ENCODE measurements at places on chromosomes 16 and 17. TPM values are rescaled to one million over a fixed set of nuclear protein-coding genes. Genes with fewer than 3 reads are reported as not detected.

Gene VAT1
- total RNA-seq = 16.6 TPM

- peaks cover 11% of the 10 kb centered on the region for H3K27me3 ChIP-seq
- H3K27ac ChIP-seq = no peak overlapping the region
- H3K4me1 ChIP-seq = no peaks in the 10 kb centered on the region
- DNase-seq = no peak
- no peak overlapping the region for H3K4me3 ChIP-seq
These were observed 10.8 kb downstream of the TBC1D26 start for GRCh38 chr17:15742921-15743320.

Gene GPR139
- total RNA-seq = not detected

Gene IST1
- total RNA-seq = 229 TPM

GRCh38 chr16:89283449-89283848 is 65.9 kb downstream of the ZNF778 start:
- no peak for DNase-seq
- H3K27ac ChIP-seq = no peak overlapping the region
- peaks cover 29% of the 10 kb centered on the region for H3K36me3 ChIP-seq
- no peaks in the 10 kb centered on the region for H3K4me1 ChIP-seq

Gene ST6GALNAC1
- total RNA-seq = 4.0 TPM

GRCh38 chr17:27384261-27384701 is 72.0 kb upstream of the KSR1 start:
- no peak overlapping the region for H3K4me3 ChIP-seq
- H3K36me3 ChIP-seq = no peaks in the 10 kb centered on the region
- H3K27ac ChIP-seq = no peak overlapping the region
- H3K4me1 ChIP-seq = peaks cover 11% of the 10 kb centered on the region
- H3K27me3 ChIP-seq = peaks cover 9% of the 10 kb centered on the region

DNA sequence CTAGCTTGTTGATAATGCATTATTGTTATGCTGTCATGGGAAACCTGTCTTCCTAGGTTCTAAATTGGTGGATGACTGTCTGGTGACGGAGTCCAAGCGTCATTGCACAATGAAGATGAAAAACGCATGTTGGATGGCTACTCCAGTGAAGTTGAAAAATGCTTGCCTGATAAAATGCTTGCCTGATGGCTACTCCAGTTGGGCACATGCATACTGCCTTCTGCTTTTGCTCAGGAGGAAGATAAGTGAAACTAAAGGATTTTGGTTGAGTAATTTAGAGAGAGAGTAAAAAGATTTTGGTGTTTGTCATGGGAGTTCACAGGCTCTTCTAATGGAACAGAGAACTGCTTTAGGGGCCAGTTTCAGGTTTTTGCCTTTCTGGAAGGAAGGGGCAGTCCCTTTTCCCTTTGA is 118.6 kb downstream of the PRKCA start:
- no peaks in the 10 kb centered on the region for H3K27me3 ChIP-seq
- no peak for DNase-seq
- no peak overlapping the region for H3K4me3 ChIP-seq
- H3K4me1 ChIP-seq = peaks cover 56% of the 10 kb centered on the region
- H3K27ac ChIP-seq = no peak overlapping the region

Gene KRTAP3-1
- not detected for total RNA-seq

Gene MRPL58
- 49.6 TPM for total RNA-seq

Gene HOXB8
- total RNA-seq = not detected

DNA sequence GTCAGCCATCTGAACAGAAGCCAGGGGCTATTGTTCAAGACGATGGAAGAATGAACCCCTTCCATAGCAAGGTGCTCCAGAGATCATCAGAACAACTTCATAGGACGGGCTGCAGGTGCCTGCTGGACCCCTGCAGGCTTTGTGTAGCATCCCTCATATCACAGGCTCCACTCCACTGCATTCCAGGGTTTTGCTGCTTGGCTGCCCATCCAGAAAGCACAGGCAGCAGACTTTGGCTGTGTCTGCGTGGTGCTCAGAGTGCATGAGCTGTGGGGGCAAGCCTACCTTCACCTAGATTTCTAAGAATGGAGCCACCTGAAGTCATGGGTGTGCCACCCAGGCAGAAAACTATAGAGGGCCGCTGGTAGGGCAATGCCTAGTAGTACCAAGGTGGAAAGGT is 93.9 kb upstream of the NLRP1 start:
- H3K36me3 ChIP-seq = no peaks in the 10 kb centered on the region
- DNase-seq = no peak
- H3K4me3 ChIP-seq = no peak overlapping the region
- H3K27ac ChIP-seq = no peak overlapping the region
- peaks cover 33% of the 10 kb centered on the region for H3K27me3 ChIP-seq

- peaks cover 68% of the 10 kb centered on the region for H3K4me1 ChIP-seq
- H3K27ac ChIP-seq = peak overlapping the region; percentile 69
- H3K36me3 ChIP-seq = peaks cover 26% of the 10 kb centered on the region
- DNase-seq = peak; percentile 66
- no peak overlapping the region for H3K4me3 ChIP-seq
These were observed 20.5 kb downstream of the GRB7 start for GRCh38 chr17:39757931-39758873.

- DNase-seq = no peak
- H3K4me3 ChIP-seq = no peak overlapping the region
- no peaks in the 10 kb centered on the region for H3K27me3 ChIP-seq
- no peak overlapping the region for H3K27ac ChIP-seq
- H3K36me3 ChIP-seq = no peaks in the 10 kb centered on the region
These were observed 100.2 kb downstream of the CMIP start for GRCh38 chr16:81544700-81545271.

DNA sequence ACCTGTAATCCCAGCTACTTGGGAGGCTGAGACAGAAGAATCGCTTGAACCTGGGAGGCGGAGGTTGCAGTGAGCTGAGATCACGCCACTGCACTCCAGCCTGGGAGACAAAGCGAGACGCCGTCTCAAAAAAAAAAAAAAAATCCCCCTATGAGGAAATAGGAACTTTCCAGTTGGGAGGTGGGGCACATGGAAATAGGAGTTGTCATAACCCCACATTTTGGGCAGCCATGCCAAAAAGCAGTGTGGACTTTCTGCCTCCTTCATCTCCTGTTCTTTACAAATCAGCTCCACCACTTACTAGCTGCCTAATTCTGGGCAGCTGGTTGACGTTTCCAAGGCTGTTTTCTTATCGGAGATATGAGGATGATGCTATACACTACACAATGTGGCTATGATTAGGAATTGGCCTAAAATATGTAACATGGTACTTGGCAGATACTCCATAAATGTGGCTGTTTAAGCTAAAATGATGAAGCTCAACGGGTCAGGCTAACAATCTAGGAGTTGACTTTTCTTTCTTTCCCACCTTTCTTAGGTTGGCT is 21.5 kb upstream of the CCL5 start:
- H3K4me3 ChIP-seq = no peak overlapping the region
- peak overlapping the region; percentile 85 for H3K27ac ChIP-seq
- H3K4me1 ChIP-seq = peaks cover 52% of the 10 kb centered on the region
- peaks cover 6% of the 10 kb centered on the region for H3K36me3 ChIP-seq

GRCh38 chr17:427327-427726 is 74.7 kb upstream of the RPH3AL start:
- no peak overlapping the region for H3K27ac ChIP-seq
- no peak for DNase-seq
- H3K4me3 ChIP-seq = no peak overlapping the region
- H3K27me3 ChIP-seq = no peaks in the 10 kb centered on the region
- no peaks in the 10 kb centered on the region for H3K4me1 ChIP-seq

GRCh38 chr16:11734025-11734652 is 8.5 kb downstream of the TXNDC11 start:
- no peak for DNase-seq
- no peaks in the 10 kb centered on the region for H3K27me3 ChIP-seq
- peak overlapping the region; percentile 10 for H3K4me3 ChIP-seq
- peak overlapping the region; percentile 37 for H3K27ac ChIP-seq

DNA sequence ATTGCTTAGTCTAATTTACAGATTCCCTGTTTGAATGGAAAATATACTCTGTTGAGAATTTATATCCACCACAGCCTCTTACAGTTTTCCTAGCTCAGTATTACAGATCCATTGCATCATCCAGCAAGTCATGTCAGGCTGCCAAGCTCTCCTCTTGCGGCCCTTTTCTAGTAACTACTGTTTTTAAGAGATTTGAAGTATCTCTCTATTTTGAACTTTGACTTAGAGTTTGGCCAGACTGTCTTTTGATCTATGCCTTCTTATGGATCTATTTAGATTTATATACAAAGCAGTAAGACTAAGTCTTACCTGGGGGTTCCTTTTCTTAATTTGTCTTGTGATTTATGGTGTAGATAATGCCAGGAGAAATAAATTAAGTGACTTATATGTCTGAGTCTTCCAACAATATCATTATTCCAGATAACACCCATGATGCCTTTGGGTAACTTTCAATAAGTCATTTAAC is 53.1 kb upstream of the ABCC11 start:
- H3K4me1 ChIP-seq = peaks cover 2% of the 10 kb centered on the region
- DNase-seq = no peak
- peaks cover 50% of the 10 kb centered on the region for H3K36me3 ChIP-seq
- no peak overlapping the region for H3K4me3 ChIP-seq
- peak overlapping the region; percentile 29 for H3K27ac ChIP-seq
- H3K27me3 ChIP-seq = no peaks in the 10 kb centered on the region

DNA sequence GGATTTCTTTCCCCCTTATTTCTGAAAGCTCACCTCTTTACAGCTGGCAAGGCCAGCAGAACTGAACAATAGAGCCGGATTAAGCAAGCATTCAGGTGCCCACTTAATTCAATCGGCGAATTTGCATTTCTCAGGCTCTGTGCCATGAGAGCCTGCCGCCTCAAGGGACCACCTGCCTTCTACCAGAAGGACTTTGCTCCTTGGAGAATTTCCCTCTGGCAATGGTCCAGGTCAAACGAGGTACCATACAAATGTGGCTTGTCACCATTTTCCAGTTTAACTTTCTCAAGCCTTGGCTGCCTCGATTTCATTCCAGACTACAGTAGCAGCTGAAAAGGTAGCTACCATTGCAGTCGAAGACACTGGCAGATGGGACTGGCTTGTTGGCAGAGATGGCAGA is 534.0 kb downstream of the MAF start:
- no peak overlapping the region for H3K27ac ChIP-seq
- no peak for DNase-seq
- no peaks in the 10 kb centered on the region for H3K36me3 ChIP-seq
- peaks cover 2% of the 10 kb centered on the region for H3K27me3 ChIP-seq

GRCh38 chr16:67399749-67400704 is 6.7 kb upstream of the TPPP3 start:
- no peak overlapping the region for H3K4me3 ChIP-seq
- H3K27me3 ChIP-seq = peaks cover 20% of the 10 kb centered on the region
- H3K27ac ChIP-seq = no peak overlapping the region
- no peak for DNase-seq

DNA sequence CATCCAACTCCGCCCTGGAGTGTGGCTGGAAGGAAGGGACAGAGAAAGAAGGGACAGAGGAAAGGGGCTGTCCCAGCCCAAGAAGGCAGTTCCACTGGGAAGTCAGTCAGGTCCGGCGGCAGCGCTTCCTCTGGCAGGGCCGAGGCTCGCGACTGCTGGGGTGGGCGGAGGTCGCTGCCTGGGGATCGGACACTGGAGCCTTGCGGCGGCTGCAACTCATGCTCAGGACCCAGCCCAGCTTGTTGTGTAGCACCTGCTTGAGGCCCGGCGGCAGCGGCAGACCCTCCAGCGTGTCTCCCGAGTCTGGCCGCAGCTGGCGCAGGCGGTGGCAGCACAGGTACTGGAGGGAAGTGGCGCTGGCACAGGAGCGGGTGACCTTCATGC is 4.0 kb upstream of the MRPS34 start:
- H3K27me3 ChIP-seq = no peaks in the 10 kb centered on the region
- no peak overlapping the region for H3K4me3 ChIP-seq
- peaks cover 20% of the 10 kb centered on the region for H3K4me1 ChIP-seq
- H3K27ac ChIP-seq = no peak overlapping the region
- DNase-seq = no peak
- H3K36me3 ChIP-seq = peaks cover 10% of the 10 kb centered on the region

- H3K4me1 ChIP-seq = peaks cover 47% of the 10 kb centered on the region
- DNase-seq = peak; percentile 28
- peak overlapping the region; percentile 99 for H3K27ac ChIP-seq
- no peaks in the 10 kb centered on the region for H3K27me3 ChIP-seq
- peaks cover 34% of the 10 kb centered on the region for H3K36me3 ChIP-seq
- H3K4me3 ChIP-seq = peak overlapping the region; percentile 87
These were observed 1.9 kb upstream of the MLLT6 start for GRCh38 chr17:38702916-38703741.

- peak; percentile 48 for DNase-seq
- H3K4me1 ChIP-seq = no peaks in the 10 kb centered on the region
- no peak overlapping the region for H3K27ac ChIP-seq
- H3K27me3 ChIP-seq = peaks cover 11% of the 10 kb centered on the region
These were observed 58.3 kb downstream of the SPACA3 start for GRCh38 chr17:33049781-33050414.

DNA sequence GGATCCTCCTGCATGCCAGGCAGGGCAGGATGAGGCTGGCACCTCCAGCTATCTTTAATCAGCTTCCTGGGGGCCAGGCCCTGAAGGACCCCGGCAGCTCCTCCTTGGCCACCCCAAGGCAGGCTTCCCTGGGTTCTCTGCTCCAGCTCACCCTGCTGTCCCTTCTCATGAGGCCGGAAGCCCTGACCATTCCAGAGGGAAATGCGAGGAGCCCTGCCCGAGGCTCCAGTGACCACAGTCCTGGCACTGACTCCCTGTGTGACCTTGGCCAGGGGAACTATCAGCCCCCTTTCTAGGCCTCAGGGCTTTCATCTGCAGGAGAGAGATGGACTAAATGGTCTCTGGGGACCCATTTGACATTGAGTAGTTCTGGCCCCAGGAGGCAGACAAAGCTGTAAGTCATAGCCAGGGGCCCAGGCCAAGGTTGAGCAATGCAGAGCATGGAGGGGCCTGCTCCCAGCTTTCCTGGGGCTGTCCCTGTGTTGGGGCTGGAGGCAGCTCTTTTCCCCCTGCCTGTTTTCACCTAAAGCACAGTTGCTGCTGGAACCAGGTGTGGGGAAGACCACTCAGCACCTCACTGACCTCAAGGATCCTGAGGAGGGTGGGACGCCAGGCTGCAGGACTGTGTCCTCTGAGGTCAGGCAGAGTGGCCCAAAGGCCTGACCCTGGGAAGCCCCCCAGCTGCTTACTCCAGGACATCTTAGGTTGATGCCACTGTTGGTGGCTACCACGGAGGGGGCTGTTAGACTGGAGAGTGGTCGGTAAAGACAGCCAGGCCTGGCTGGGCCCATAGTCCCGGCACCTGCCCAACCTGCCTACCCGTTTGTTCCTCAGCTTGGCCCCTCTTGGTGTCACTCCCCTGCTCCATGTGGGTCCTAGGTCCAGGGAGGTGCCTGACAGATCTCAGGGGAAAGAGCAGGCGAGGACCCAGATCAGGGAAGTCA is 8.1 kb downstream of the KCNH6 start:
- DNase-seq = no peak
- H3K36me3 ChIP-seq = no peaks in the 10 kb centered on the region
- H3K4me1 ChIP-seq = no peaks in the 10 kb centered on the region

Measured in activated CD4-positive, alpha-beta memory T cell treated with anti-CD3 and anti-CD28 coated beads, Interleukin-2, amount 10 ng/mL, durations not matched to agents 7 days and 5 days (primary cell).